Mesothelial cell of epicardium (in vitro differentiated cells): ENCODE measurements at places on chromosomes 6 and 20. TPM values are rescaled to one million over a fixed set of nuclear protein-coding genes. Genes with fewer than 3 reads are reported as not detected.

PGC gene
- total RNA-seq: not detected in 3 replicates

STMND1 gene
- 0.34 to 0.38 TPM in 2 of 3 replicates, not detected in the other for total RNA-seq

HCRTR2 gene
- 0.11 to 0.18 TPM in 2 of 3 replicates, not detected in the other for total RNA-seq

LY6G6C gene
- 0.89 to 1.4 TPM (median 1.3 TPM) in 3 replicates for total RNA-seq

NFKBIE gene
- total RNA-seq: 8.9 to 9.7 TPM (median 9.2 TPM) in 3 replicates

RIPPLY2 gene
- total RNA-seq: not detected in 3 replicates

NOX3 gene
- not detected in 3 replicates for total RNA-seq

- no peak overlapping the region for H3K27ac ChIP-seq
- H3K4me1 ChIP-seq: no peaks in the 10 kb centered on the region
- no peak for DNase-seq
- H3K36me3 ChIP-seq: peaks cover 25% of the 10 kb centered on the region
These were observed 68.0 kb downstream of the AIG1 start for GRCh38 chr6:143128681-143129015.

DNA sequence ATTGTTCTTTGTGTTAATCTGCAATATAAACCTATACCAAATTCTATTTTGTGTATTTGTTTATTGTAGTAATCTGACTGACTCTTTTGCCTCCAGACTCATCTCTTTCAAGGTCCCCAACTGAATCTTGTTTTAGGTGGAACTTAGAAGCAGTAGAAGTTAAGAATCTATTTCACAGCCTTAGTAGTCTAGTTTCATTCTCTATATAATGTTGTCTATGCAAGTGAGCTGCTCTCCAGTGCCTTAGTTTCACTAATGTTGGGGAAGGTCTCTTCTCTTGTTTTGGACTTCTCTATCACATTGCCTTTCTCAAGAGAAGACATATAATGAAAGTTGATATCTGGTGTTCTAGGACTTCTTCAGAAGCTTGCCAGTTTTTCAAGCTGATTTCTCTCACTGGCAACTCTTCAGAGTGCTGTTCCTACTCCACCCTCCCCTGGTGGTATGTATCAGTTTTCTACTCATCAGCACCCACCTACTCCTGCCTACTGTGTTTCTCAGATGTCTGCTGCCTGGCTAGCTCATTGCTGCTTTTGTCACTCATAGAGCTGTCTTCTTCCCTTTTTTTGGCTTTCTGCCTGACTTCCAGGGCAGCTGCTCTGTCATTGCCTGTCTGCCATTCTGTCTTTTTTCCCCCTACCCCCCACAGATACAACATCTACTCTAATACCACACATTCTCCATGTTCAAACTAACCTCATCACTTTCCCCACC is 82.1 kb downstream of the PTPRA start:
- peaks cover 24% of the 10 kb centered on the region for H3K36me3 ChIP-seq
- peaks cover 5% of the 10 kb centered on the region for H3K4me1 ChIP-seq
- H3K27me3 ChIP-seq: no peaks in the 10 kb centered on the region
- no peak overlapping the region for H3K4me3 ChIP-seq
- no peak for DNase-seq
- H3K27ac ChIP-seq: no peak overlapping the region

DNA sequence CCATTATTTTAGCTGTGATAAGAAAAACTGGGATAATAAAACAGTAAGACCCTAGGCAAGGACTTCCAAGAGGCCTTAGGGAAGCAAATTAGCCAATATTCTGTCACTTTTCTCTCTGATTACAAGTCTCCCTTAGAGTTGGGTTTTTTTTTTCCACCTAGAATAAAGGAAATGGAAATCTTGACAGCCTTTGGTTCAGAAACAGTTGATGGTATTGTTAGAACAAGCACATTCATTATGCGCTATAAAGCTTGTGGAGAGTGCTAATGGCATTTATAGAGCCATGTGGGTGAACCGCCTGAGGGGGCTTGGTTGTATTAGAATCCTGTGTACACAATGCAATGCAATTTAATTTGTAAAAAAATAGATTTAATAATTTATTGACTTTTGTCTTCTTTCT is 88.9 kb upstream of the OGFRL1 start:
- H3K27ac ChIP-seq: no peak overlapping the region
- no peak overlapping the region for H3K4me3 ChIP-seq
- peaks cover 3% of the 10 kb centered on the region for H3K27me3 ChIP-seq
- peaks cover 16% of the 10 kb centered on the region for H3K4me1 ChIP-seq
- no peaks in the 10 kb centered on the region for H3K36me3 ChIP-seq
- DNase-seq: no peak

- no peaks in the 10 kb centered on the region for H3K27me3 ChIP-seq
- no peaks in the 10 kb centered on the region for H3K4me1 ChIP-seq
- no peaks in the 10 kb centered on the region for H3K36me3 ChIP-seq
- H3K4me3 ChIP-seq: no peak overlapping the region
- no peak for DNase-seq
These were observed 91.5 kb upstream of the BEND6 start for GRCh38 chr6:56863366-56863765.

DNA sequence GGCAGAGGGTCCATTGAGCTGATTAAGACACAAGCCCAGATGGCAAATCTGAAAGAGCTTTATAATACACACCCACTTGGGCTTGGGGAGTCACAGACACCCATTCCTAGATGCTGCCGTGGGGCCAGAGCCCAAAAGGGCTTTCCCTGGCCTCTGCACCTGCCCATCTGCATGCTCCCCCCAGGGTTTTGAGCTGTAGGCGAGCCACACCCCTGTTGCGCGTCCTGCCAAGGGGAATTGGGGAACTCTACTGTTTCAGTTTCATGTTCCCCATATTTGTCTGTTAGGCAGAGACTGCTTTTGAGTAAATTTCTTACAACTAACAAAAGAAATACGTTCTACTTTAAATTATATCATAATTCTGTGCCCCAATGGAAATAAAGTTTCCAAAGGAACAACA is 52.9 kb upstream of the FNDC1 start:
- H3K4me1 ChIP-seq: no peaks in the 10 kb centered on the region
- H3K27me3 ChIP-seq: peaks cover under 1% of the 10 kb centered on the region
- no peak overlapping the region for H3K4me3 ChIP-seq
- DNase-seq: no peak

DNA sequence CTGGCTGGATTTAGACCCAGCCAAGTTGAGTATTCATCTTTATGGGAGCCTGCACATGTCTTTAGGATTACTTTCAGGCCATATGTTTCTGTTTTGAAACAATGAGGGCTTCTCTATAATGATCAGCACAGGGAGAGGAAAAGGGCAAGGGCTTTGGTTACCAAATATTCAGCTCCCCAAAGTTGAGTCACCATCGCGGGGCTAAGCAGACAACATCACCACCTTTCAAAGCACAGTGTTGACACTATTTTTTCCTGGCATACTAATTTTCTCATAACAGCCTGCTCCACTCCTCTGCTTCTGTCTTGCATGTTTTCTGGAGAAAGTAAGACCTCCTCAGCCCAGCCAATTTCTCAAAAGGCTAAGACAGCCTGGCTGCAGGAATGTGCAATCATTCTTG is 4.9 kb downstream of the SCML4 start:
- H3K27ac ChIP-seq: no peak overlapping the region
- peaks cover 28% of the 10 kb centered on the region for H3K4me1 ChIP-seq
- DNase-seq: no peak
- H3K27me3 ChIP-seq: peaks cover 45% of the 10 kb centered on the region

DNA sequence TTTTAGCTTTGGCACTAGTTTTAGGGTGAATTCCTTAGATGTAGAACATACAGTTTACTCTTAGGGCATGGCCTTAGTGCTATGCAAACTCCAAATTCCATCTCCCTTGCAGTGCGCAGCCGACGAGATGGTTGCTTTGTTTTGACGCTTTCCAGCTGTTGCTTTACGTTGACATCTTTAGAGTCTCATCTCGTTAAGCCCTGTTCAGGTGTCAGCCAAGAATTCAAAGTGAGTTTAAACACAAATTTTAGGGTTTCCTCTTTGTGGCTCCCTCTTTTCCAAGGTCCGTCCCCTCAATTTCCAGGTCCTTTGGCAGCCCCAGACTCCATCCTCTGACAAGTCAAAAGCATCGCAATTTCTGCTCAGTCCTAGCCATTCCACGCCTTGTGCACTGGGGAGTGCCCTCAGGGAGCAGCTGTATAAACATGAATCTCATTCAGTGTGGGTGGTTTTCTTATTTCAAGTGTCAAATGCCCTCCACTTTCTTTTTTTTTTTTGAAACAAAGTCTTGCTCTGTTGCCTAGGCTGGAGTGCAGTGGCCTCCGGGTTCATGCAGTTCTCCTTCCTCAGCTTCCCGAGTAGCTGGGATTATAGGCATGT is 14.1 kb upstream of the MAK start:
- DNase-seq: no peak
- no peak overlapping the region for H3K4me3 ChIP-seq
- no peaks in the 10 kb centered on the region for H3K27me3 ChIP-seq
- H3K27ac ChIP-seq: no peak overlapping the region
- no peaks in the 10 kb centered on the region for H3K4me1 ChIP-seq

- no peak overlapping the region for H3K27ac ChIP-seq
- DNase-seq: no peak
- no peak overlapping the region for H3K4me3 ChIP-seq
- peaks cover 2% of the 10 kb centered on the region for H3K27me3 ChIP-seq
- H3K36me3 ChIP-seq: no peaks in the 10 kb centered on the region
These were observed 31.8 kb upstream of the ZNF133 start for GRCh38 chr20:18256440-18257090.

DNA sequence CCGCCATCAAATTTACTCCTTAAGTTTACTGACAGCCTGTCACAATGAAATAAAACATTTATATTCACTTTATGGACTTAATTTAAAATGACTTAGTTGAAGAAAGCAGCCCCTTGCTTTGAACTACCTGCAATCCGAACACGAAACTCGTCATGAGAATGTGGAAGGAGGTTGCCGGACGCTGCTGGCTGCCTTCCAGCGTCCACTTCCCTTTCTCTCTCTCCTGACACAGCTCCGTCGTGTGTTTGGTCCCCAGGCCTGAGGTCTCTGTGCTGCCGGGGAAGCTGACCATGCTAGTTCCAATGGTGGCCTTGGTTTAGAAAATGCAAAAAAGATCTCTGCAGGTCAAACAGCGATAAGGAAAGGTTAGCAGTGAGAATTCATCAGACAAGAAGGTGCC is 519.7 kb downstream of the CDH26 start:
- no peaks in the 10 kb centered on the region for H3K36me3 ChIP-seq
- no peak overlapping the region for H3K4me3 ChIP-seq
- H3K4me1 ChIP-seq: no peaks in the 10 kb centered on the region
- peaks cover 6% of the 10 kb centered on the region for H3K27me3 ChIP-seq

- no peak overlapping the region for H3K27ac ChIP-seq
- H3K4me1 ChIP-seq: peaks cover 8% of the 10 kb centered on the region
- H3K27me3 ChIP-seq: no peaks in the 10 kb centered on the region
- H3K4me3 ChIP-seq: no peak overlapping the region
These were observed 240.7 kb downstream of the RNGTT start for GRCh38 chr6:88722686-88723085.

DNA sequence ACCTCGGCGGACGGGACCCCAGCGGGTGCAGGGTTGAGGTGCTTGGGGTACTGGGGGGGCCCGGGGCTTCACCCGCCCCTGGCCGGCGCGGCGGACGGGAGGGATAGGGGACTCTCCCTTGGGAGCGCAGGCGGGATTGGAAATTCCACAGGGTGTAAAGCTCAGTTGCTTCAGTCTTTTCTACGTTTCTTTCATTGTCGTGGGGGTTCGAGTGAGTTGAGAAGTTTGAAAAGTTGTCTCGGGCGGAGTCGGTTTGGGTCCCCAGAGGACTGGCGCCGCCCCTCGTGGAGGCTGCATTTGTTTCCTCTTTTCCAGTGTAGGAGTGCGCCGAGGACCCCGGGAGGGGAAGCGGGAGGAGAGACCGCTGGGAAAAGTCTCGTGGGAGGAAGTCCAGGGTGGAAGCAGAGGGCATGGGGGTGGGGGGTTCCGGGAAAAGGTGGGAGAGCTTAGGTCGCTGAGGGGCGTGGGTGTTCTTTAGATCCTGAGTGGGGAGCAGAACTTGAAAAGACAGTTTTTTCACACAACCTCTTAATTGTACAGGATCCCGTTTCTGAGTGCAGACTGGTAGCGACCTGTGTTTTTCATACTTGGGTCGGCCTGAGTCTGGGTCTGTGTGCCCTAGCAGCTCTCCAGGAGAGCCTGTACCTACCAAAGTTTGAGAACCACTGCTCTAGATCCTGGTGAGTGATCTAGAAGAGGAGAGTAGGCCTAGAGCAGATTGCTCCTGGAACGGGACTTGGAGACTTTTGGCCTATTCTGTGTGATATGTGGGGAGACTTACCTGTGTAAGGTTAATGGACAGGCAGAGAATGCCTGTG is 495 bp downstream of the FAM83B start:
- DNase-seq: no peak
- H3K4me3 ChIP-seq: peak overlapping the region; percentile 99
- H3K36me3 ChIP-seq: peaks cover 8% of the 10 kb centered on the region
- H3K4me1 ChIP-seq: peaks cover 34% of the 10 kb centered on the region

DNA sequence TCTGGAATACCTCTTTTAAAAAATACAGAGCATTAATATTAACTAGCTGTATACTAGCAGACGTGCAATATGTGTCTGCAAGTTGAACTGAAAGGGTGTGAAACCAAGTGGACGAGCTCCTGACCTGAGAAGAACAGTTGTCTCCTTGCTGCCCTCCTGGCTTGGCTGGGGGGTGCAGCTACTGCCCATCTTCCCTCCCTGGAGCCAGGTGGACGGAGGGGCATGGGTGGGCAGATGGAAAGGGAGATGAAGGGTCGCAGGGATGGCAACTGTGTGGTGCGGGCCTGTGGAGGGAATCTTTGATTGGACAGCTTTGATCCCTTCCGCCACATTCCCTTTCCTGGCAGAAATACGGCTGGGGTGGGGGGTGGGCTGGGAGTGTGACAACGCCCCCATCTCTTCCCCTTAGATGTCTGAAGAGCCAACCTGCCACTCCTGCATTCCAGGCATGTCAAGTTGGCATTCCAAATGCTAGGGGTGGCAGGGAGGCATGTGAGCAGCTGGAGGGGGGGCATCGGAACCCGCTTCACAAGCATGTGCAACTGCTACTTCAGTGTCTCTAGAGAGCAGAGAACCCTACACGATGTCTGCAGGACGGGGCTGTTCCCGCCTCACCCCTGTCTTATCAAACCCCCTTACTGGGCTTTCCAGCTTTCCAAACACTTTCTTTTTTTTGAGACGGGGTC is 37.3 kb downstream of the SRSF3 start:
- peaks cover 34% of the 10 kb centered on the region for H3K4me1 ChIP-seq
- peak overlapping the region; percentile 50 for H3K27ac ChIP-seq
- no peak overlapping the region for H3K4me3 ChIP-seq
- DNase-seq: no peak
- no peaks in the 10 kb centered on the region for H3K27me3 ChIP-seq

DNA sequence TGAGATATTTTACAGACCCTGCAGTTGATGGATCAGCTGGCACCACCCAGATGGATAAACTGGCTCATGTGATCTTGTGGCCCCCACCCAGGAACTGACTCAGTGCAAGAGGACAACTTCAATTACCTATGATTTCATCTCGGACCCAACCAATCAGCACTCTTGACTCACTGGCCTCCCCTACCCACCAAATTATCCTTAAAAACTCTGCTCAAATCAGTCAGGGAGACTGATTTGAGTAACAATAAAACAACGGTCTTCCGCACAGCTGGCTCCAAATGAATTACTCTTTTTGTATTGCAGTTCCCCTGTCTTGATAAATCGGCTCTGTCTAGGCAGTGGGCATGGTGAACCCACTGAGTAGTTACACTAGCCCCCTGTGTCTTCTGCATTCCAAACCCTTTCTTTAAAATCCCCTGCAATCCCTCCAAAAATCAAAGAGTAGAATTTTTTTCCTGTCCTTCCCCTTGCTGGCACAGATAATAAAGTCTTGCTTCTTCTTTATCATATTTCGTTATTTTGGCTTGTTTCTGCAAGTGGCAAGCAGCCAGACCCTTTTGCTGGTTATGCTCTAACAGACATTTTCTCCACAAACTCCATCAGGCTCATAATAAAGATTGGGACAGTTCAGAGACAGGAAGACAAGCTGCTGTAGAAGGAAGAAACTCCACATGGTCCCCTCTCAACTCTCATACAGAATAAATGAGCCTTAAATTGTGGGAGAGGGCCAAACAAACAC is 48.3 kb downstream of the OR2B6 start:
- H3K27ac ChIP-seq: peak overlapping the region; percentile 47
- H3K4me1 ChIP-seq: peaks cover 20% of the 10 kb centered on the region
- no peak overlapping the region for H3K4me3 ChIP-seq
- peaks cover 4% of the 10 kb centered on the region for H3K27me3 ChIP-seq
- no peaks in the 10 kb centered on the region for H3K36me3 ChIP-seq
- DNase-seq: no peak
